Psoas muscle (tissue), 8 donors: ENCODE measurements at places on chromosomes 5 and 9.
A peak's percentile ranks its signal among the peaks of the same experiment; 100 is the strongest.

DNA sequence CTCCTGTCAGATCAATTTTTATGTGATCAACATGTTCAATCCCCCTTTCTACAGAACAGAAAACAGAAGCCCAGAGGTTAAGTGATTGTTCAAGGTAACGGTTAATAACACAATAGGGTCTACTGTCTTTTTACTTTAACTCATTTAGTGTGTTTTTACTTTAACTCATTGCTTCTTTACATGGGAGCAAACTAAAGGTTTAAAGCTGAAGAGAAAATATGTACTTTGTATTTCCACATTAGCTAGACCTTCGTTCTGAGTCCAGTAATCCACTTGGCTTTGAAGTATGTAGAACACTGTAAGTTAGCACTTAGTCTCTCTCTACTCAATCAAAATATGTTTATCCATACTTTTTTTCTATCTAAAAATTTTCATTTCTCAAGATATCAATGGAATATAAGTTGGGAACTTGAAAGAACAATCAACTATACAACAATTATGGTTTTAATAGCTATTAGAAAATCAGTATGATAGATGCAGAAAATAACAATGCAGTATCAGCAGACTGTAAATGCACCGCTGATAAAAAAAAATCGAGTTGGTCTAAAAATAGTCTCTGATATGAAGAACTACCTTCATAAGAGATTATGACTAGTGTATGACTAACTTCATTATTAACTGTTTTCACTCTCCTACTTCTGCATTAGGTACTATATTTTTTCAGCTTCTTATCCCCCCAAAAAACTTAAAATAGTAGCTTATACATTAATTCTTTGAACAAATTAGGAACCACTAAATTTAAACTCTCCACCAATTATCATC is 20.6 kb downstream of the PGGT1B start:
- DNase-seq = no peak

GRCh38 chr9:27482709-27483108 is 41.4 kb upstream of the IFNK start:
- no peak for DNase-seq

GRCh38 chr9:85523202-85523601 is 218.6 kb downstream of the AGTPBP1 start:
- no peak for DNase-seq

GRCh38 chr5:153658606-153659005 is 168.1 kb downstream of the GRIA1 start:
- no peak for DNase-seq

DNA sequence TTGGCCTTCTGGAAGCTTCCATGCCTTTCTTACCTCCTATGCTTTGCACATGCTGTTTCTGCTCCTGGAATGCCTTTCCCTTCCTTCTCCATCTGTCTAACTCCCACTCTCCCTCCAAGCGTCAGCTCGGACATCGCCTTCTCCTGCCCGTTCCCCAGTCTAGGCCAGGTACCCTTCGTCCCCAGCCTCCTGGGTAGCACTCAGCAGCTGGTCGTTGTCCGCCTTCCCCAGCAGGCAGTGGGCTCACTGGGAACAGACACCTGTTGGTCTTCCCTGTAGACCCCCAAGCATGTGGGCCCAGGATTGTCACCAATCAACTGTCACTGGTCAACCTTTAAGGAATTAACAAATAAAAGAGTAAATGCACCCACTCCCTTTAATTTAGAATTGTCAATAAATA is 202.2 kb downstream of the RGS3 start:
- DNase-seq = no peak

DNA sequence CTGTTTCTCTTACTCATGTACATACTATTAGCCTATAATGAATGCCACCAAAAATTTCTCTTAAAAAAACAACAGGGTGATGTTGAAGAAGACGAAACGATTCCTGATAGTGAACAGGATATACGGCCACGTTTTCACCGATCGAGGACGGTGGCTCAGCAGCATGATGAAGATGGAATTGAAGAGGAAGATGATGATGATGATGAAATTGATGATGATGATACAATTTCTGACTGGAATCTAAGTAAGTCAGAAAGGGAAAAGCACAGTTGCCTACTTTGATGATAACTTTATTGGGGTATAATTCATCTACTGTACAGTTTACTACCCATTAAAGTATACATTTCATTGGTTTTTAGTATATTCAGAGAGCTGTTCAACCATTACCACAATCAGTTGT is 66.5 kb downstream of the TNPO1 start:
- no peak for DNase-seq

GRCh38 chr5:81516091-81516490 is 122.2 kb upstream of the ACOT12 start:
- DNase-seq = no peak

GRCh38 chr5:52013523-52013922 is 630.3 kb downstream of the ISL1 start:
- DNase-seq = no peak

GRCh38 chr9:93596399-93596798 is 20.0 kb downstream of the PHF2 start:
- DNase-seq = no peak

DNA sequence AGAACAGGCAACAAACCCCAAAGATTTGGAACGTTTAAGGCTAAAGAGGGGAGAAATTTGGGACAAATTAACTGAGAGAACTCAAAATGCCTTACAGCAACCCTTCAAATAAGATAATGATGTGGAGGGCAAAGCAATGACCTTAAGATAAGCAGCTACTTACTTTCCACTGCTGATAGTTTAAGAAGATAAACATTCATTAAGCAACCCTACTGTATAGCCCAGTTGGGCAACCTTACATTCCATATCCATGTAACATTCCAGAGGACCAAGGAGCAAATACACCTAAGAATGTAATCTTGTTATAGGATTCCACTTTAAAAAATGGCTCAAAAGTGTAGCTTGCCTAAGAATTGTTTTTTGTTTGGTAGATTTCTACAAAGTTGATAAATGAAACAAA is 14.8 kb downstream of the ETF1 start:
- DNase-seq = no peak

DNA sequence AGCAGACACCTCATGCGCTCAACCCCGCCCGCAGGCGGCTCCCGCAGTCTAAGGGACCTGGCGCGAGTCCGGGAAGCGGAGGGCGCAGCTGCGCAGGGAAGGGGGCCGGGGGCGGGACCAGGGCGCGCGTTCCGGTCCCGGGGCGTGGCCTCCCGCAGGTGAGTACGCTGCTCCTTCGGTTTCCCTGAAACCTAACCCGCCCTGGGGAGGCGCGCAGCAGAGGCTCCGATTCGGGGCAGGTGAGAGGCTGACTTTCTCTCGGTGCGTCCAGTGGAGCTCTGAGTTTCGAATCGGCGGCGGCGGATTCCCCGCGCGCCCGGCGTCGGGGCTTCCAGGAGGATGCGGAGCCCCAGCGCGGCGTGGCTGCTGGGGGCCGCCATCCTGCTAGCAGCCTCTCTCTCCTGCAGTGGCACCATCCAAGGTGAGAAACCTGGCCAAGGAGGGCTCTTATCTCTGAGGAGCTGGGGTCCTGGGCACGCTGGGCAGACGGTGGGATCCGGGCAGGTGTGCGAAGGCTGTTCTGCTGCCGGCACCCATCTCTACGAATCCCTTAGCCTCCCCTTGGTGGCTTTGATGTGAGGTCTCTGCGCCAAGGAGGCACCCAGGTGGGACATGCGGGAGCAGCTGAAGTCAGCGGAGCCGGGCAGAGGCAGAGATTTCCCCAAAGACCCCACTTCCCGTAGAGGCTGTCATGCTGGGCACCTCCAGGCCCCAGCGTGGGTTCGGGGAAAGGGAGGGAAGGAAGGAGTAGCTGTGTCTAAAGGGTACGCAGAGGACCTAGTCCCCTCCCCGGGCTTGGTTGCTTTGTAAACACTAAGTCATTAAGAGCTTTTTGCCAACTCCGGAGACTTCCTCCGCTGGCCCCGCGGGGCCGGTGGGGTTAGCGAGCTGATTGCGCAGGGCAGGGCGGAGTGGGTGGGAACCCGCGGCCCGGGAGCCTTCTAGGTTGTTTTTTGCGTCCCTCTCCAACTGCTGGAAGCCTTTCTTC is at the start of gene F2RL1:
Gene F2RL1 (plus strand): TSS at position 187 of the 988 bp plus-strand sequence. CDS start 153 bp downstream, at position 340.
- peak; percentile 30 for DNase-seq

DNA sequence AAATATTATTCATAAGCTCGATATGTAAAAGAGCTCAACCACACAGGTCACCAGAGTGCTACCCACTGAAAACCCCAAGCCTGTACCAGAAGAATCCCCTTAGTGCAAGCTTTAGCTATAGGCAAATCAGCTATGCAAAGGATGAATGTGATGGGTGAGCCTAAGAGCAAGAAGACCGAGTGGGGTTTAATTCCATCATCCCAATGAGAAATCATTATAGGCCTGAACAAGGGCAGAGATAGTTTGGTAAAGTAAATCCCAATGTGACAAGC is 21.8 kb downstream of the ELOVL7 start:
- no peak for DNase-seq

GRCh38 chr9:84969084-84969483 is 299.6 kb downstream of the NTRK2 start:
- no peak for DNase-seq

DNA sequence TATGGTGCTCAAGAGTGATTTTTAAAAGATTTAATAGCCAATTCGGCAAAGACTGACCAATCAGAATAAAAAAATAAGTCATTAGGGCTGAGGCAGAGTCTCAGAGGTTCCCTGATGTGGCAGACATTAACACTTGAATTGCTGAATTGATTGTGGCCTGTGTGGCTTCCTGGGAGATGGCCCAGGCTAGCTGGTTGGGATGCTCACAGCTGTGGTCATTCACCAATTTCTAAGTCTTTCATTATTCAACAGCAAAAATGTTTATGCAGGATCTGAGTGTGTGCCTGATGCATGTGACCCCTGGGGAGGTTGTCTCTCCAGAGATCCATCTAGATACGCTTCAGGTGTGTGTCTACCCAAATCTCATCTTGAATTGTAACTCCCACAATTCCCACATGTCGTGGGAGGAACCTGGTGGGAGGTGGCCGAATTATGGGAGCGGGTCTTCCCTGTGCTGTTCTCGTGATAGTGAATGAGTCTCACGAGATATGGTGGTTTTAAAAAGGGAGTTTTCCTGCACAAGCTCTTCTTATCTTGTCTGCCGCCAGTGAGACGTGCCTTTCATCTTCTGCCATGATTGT is 632.6 kb upstream of the SEMA6A start:
- DNase-seq = no peak

DNA sequence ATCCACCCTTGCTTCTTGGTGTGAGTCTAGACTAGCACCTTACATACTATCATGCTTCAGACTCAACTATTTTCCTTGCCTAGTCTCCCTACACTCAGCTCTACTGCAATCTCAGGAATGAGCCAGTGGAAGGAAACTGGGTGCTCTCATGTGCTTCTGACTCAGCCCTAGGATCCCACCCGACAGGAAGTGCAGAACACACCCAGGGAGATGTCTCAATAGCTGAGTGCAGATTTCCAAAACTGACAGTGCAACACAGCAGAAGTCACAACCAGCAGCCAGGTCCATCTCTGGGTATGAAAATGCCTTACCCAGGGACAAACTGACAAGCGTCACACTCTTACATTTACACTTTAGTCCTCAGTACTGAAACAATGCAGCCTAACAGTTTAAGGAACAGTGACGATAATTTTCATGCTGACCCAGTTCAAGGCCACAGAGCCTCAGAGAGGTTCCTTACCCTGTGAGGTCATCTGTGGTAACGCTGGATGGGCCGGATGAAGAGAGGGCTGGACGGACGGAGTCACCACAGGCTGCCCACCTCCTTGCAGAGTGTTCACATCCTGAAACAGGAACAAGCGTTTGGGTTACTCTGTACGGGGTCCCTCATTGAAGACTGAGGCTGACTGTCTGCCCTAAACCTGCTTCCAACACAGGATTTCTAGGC is 33.0 kb downstream of the FKBP15 start:
- DNase-seq = no peak

DNA sequence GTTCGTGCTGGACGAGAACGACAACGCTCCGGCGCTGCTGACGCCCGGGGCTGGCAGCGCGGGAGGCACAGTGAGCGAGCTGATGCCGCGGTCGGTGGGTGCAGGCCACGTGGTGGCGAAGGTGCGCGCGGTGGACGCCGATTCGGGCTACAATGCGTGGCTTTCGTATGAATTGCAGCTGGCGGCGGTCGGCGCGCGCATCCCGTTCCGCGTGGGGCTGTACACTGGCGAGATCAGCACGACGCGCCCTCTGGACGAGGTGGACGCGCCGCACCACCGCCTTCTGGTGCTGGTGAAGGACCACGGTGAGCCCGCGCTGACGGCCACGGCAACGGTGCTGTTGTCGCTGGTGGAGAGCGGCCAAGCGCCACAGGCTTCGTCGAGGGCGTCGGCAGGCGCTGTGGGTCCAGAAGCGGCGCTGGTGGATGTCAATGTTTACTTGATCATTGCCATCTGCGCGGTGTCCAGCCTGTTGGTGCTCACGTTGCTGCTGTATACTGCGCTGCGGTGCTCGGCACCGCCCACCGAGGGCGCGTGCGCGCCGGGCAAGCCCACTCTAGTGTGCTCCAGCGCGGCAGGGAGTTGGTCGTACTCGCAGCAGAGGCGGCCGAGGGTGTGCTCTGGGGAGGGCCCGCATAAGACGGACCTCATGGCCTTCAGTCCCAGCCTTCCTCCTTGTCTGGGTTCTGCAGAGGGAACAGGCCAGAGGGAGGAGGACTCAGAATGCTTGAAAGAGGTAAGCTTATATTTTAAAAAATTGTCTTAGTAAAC is 2.2 kb downstream of the PCDHA13 start:
- DNase-seq = no peak

DNA sequence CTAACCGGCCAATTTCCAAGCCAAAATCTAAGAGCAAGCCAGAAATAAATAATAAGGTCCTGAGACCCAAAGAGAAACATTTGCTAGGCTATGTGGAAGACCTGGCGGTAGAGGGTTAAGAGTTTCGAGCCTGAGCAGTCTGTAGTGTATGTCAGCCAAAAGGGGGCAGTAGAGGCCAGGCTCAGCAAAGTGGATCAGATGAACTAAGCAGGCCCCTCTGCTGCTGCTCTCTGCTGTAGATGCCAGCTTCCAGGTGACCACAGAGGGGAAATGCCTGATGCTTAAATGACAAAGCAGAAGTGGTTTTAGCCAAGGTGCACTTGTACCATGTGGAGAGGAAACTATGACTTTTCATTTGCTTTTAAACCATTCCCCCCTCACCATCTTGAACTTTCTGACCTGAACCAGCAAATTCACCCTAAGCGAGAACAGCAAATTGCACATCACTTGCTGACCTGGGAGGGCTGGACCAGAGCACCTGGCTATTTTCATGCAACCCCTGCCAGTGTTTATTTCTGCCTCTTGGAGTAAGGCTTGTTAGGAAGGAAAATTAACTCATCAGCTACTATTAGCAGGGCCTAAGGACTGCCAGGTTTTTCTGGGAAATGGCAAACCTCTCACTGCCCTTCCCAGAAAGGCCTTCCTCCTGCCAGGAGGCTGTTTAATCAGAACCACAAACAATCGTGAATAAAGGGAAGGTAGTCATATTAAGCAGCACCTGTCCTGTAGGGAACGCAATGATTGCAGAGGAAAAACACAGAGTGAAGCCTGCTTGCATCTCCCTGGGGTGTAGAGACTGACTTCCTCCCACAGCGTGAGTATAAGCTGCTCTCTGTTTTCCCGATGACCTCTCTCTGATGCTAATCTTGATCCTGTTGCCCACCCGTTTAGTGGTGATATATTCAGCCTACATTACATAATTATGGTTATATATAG is 818.2 kb downstream of the TLR4 start:
- DNase-seq = peak; percentile 24
